ENCODE measurements at places on chromosomes 3 and 15. TPM values are rescaled to one million over a fixed set of nuclear protein-coding genes. Genes with fewer than 3 reads are reported as not detected.

DNA sequence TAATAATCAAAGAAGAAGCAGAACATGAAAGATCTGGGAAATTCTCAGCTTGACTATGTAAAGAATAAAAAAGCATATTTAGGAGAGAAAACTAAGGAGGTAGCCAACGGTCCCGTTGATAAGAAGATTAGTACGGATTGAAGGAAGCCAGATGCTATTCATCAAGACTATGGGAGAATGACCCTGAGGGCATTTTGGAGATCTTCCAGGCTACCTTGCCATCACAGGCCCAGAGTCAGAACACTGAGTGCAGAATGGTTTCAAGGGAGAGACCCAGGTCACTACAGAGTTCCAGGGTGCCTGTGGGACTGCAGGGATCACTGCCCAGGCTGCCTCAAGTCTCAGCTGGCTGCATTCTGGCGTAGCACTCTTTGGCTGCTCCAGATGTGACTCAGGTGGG lies 752.9 kb upstream of the ARPP21 start:
- no peak for DNase-seq

GRCh38 chr3:127606086-127606805 lies 8.0 kb downstream of the MCM2 start:
- DNase-seq: no peak

DNA sequence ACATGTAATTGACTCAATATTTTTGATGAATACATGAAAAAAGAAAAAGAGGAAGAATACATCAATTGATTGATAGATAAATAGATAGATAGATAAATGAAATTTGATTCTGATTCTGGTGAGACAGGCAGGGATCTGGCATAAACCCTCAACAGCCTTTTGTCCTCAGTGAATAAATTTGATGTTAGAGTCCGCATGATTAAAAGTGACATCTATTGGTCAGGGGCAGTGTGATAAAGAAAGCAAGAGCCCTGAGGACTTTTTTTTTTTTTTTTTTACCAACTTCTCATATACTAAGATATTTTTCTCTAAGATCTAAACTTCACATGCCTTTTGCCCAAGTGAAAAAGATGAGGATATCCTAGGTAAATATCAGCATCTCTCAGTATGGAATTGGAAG lies 216.4 kb downstream of the LRRC3B start:
- no peak for DNase-seq

DNA sequence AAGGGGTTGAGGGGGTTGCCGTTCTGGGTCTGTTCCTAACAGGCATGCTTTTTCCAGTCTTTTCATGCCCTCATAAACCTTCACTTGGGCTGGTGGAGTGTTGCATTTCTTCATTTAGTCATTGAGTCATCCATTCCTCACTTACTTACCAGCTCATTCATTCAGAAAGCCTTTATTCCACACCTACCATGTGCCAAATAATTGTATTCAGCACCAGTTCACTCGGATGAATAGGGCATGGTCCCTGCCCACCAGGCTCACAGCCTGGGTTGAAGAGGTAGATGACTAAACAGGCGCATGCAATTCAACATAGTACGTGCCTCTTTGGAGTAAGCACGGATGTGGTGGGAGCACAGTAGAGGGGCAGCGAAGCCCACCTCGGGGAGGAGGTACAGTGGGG lies 35.1 kb upstream of the THSD4 start:
- no peak for DNase-seq

DNA sequence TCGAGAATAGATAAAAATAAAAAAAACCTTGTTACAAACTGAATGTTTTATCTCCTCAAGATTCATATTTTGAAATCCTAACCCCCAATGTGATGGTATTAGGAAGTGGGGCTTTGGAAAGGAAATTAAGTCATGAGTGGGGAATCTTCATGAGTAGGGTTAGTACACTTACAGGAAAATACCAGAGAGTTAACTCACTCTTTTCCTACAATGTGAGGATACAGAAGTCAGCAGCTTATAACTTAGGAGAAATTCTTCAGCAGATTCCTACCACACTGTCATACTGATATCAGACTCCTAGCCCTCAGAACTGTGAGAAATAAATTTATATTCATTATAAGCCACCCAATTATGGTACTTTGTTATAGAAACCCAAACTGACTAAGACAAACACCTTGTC lies 453.1 kb downstream of the GBE1 start:
- no peak for DNase-seq

DNA sequence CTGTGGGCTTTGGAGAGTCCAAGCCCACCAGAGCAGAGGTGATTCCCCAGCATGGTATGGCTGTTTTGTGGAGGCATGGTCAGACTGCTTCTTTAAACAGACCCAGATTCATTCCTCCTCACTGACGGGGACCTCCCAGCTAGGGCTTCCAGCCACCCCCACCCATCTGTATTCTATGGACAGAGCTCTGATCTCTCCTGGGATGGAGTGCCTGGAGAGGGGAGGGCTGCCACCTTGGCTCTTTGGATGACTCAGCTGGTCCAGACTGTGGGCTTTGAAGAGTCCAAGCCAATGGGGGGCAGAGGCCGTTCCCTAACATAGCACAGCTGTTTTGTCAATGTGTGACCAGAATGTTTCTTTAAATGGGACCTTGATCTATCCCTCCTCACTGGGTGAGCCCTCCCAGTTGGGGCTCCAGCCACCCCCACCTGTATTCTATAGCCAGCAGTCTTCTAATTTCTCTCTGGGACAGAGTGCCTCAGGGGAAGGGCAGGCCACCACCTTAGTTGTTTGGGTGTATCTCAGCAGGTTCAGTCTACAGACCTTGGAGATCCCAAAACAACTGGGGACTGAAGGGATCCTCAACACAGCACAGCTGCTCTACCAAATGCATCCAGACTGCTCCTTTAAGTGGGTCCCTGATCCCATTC lies 122.0 kb upstream of the OSTN start:
- DNase-seq: no peak

DNA sequence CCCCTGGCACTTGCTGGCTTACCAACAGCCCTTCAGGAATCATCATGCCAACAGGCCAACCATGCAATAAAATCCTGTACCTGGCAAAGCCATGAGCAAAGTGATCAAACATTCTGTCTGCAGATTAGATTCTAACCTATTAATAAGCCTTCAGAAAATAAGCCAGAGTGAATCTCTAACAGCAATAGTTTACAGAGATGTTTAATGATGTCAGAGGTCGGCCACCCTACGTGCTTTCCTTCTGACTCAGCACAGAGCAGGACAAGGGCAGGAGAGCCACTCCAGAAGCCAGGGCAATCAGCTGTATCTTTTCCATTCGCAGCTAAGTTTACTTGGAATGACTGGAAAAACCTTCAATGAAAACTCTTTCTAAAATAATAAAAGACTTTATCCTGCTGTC lies 13.1 kb downstream of the COL8A1 start:
- peak; percentile 65 for DNase-seq

KBTBD12 gene
- total RNA-seq: not detected

PLCL2 gene
- 9.9 TPM for total RNA-seq

PIK3R4 gene
- total RNA-seq: 28.1 TPM

UPK1B gene
- total RNA-seq: not detected
